ENCODE measurements at places on chromosomes 4 and X.

- DNase-seq = no peak
Observed at GRCh38 chrX:22171287-22172060, 101.2 kb upstream of the CBLL2 start.

DNA sequence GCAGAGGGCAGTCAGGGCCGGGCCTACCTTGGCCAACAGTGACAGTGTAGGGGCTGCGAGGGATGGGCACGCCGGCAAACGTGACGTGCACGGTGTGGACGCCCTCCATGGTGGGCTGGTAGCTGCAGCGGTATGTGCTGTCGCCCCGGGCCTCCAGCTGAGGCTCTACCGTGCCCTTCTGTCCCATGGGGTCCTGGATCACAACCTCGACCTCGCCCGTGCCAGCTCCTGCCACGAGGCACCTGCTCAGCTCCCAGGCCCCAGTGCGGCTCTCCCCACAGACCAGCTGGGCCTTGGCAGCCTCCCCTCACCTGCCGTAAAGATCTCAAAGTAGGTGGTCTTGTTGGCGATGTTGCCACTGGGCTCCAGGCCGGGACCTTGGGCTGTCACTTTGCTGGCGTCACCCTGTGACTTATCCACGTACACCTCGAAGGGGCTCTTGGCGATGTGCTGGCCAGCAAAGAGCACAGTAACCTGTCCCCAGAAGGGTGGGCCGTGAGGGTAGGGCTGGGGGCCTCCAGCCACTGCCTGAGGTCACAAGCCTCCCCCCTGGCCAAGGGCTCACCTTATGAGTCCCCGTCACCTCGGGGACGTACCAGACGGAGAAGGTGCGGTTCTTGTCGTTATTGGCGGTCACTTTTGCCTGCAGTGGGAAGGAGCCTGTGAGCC is 8.3 kb downstream of the FLNA start:
- no peak for DNase-seq

DNA sequence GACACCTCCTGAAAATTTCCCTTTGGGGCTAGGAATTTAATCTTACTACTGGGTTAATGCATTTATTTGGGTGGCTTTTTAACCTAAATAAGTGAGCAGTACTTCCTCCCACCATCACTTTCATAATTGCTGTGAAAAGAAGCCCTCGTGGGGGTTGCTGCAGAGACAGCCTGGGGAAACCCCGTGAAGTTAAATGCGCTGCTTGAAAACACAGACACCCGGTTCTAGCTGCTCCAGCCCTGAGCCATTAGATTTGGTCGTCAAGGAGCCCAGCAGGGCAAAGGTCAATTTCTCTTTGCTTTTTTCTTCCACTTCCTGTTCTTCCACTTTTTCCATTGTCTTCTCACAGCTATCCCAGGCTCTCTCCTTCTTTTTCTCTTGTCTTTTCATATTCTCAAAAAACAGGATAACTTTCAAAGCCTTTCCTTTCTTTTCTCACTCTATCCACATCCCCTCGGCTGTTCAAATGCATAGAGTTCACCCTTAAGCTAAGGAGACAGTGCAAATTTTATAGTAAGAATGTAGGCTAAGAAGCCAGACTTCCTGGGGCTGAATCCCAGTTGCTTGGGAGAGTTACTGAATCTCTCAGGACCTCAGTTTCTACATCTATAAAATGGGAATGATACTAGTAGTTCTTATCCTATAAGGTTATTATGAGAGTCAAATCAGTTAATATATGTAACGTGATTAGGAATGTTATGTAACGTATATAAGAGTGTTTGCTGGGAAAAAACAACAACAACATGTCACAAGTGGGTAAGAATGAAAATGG is 91.5 kb upstream of the ZNF827 start:
- no peak for DNase-seq

DNA sequence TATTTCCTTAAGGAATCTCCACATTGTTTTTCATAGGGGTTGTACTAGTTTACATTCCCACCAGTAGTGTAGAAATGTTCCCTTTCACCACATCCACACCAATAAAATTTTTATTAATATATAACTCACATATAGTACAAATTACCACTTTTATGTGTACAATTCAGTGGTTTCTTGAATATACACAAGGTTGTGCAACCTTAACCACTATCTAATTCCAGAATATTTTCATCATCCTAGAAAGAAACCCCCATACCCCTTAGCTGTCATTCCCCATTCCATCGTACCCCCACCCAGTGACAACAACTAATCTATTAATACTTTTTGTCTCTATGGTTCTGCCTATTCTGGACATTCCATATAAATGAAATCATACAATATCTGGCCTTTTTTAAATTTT is 108.3 kb upstream of the USP9X start:
- no peak for DNase-seq

GRCh38 chr4:105014234-105014633 is 132.4 kb upstream of the TET2 start:
- no peak for DNase-seq

GRCh38 chr4:56619160-56619559 is 61.9 kb downstream of the HOPX start:
- DNase-seq = no peak

DNA sequence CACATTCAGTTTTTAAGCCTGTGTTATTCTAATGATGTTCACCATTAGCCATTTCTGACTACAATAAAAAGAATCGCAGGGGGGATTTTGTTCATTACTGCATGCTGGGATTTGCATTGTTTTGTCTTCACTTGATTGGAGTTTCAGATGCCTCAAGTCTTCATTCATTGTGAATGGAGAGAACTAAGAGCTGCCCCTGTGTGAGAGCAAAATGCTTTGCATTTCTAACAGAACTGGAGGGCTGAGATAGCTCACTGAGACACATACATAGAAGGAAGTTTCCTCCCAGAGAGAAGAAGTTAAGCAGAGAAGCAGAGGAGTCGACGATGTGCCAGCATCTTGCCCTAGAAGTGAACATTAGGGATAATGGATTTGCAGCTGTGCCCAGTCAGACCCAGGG is 113.5 kb upstream of the GATB start:
- no peak for DNase-seq

DNA sequence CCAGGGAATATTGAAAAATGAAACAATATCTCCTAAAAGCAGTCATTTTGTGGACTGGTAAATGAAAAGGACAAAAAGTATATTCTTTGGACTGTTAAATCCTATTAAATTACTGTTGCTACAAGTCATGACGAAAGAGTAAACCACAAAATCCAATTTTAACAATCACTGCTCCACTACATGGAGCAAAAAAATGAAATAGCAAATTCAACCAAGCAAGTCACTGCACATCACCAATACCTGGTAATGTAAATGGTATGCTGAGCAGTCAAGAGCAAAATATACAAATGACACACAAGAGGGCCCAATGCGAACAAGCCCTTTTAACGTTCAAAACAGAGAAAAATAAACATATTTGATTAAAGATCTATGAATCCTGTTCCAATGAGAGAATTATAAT is 126.2 kb downstream of the KLHL13 start:
- DNase-seq = no peak

DNA sequence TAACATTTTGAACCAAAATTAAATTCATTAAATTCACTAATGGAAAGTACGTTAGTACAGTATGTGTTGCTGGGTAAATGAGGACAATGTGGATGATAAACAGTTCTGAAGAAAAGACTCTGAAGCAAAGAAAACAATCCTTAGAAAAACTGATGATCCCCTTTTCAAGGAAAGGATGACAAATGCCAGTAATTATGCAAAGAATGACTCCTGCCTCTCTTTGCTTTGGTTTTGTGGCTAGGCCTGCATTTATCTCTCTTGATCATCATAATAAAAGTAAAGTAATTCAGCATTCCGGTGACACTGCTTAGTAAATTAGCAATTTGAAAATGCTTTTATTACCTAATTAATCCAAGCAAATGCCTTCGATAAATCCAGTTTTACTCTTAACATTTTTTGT is 652.2 kb upstream of the DIPK2B start:
- DNase-seq = no peak

- no peak for DNase-seq
Observed at GRCh38 chr4:8185930-8186329, 13.2 kb upstream of the SH3TC1 start.

- DNase-seq = no peak
Observed at GRCh38 chr4:52586069-52586468, 73.0 kb downstream of the USP46 start.

- peak; percentile 16 for DNase-seq
Observed at GRCh38 chr4:48341776-48342605, 662 bp downstream of the SLAIN2 start.

- DNase-seq = no peak
Observed at GRCh38 chr4:5218376-5219069, 167.2 kb downstream of the STK32B start.

DNA sequence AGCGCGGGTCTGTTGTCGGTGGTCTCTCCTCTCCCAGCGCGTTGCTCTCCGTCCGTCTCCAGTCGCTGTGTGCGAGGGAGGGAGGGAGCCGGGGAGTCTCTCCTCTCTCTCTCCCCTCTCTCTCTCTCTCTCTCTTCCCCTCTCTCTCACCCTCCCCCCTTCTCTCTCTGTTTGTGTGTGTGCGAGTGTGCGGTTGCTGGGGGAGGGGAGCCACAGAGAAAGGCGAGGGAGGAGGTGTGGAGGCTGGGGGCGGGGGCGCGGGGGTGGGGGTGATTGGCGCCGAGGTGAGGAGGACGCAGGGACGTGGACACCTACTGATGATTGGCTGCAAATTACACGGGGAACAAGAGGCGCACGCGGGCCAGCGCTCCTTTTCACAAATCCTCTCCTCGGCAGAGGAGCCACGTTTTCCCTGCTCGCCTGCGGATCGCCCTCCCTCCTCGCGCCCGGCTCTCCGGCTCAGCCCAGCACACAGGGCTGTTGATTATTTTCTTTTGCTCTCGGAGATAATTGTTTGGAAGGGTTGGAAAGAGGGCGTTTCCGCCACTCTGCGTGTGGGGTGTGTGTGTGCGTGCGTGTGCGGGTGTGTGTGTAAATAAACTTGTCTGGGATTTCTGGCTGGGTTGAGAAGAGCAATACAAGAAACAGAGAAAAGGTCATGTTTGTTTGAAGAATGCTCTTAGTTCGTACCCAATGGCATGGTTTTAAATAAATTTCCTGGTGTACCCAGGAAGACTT is at the start of gene CXXC4:
TSS of gene CXXC4 (minus strand) at position 73 of the 738 bp plus-strand sequence. CDS start 3,092 bp downstream, outside the sequence.
- peak; percentile 28 for DNase-seq

- no peak for DNase-seq
Observed at GRCh38 chr4:148069895-148070178, 337.9 kb downstream of the ARHGAP10 start.

DNA sequence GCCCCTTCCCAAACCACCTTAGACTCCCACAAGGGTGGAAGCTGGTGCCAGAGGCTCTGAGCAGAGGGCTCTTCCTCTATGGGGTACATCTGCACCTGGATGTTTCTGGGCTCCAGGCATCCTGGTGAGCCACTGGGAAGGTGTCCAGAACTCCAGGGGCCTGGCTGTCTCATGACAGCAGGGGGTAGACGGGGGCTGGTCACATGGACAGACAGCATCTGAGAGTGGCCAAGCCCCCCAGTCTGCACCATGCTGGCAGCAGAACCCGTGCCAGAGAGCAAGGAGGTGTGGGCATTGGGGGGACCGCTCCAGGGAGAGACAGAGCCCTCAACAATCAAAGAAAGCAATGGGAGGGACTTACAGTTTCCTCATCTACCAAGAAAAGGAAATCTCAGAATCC is 39.5 kb downstream of the ZFYVE28 start:
- DNase-seq = no peak

DNA sequence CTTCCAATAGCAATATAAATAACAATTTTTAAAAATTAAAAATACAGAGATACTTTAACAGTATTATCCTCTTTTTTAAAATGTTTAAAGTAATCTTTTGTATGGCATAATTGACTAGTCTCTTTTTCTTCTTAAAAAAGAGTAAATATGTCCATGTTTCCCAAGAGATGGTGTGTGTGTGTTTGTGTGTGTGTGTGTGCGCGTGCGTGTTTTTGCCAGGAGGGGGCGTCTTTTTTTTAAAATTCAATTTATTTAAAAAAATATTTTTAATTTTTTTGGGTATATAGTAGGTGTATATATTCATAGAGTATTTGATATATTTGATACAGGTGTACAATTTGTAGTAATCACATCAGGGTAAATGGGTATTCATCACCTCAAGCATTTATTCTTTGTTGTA is 1073.7 kb downstream of the PCDH7 start:
- DNase-seq = no peak
